ENCODE measurements at places on chromosomes 1 and 21. TPM values are rescaled to one million over a fixed set of nuclear protein-coding genes. Genes with fewer than 3 reads are reported as not detected.

- DNase-seq: no peak
These were observed 67.0 kb upstream of the LBR start for GRCh38 chr1:225494789-225495359.

- DNase-seq: no peak
These were observed 72.2 kb downstream of the TDRD5 start for GRCh38 chr1:179663810-179664209.

- no peak for DNase-seq
These were observed 683.0 kb downstream of the MATN1 start for GRCh38 chr1:30040081-30041019.

DNA sequence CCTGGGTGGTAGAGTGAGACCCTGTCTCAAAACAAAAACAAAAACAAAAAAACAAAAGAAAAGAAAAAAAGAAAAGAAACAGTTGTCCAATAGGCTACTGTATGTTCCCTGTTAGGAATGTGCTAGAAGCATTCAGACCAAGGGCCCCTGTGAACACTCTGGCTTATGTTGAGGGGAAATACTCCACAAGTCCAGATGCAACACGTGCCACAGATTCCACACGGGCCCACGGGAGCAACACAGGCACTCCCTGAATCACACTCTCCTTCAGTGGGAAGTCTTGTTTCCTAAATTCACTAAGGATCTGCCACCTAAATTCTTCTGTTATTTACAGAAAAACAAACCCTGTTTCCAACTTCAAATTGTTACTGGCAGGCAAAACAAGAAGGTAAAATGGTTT is 291.1 kb downstream of the PCP4 start:
- no peak for DNase-seq

Gene LIPI
- total RNA-seq: not detected

DNA sequence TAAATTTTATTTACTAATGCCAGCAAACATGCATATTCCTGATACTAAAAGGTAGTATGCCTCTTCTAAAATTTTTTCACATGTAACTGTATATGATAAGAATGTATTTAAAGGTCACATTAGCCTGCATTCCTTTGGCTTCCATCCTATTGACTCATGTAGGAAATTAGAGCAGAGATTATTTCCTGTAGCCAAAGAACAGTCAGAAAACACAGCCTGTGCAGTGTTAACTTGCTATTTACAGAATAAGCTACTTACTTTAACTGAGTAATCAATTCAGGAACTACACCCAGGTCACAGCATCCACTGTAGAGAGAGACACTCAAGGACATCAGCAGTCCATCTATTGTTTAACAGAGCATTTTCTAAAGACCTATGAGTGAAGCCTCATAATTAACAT is 154.5 kb upstream of the ADGRL4 start:
- peak; percentile 41 for DNase-seq

DNA sequence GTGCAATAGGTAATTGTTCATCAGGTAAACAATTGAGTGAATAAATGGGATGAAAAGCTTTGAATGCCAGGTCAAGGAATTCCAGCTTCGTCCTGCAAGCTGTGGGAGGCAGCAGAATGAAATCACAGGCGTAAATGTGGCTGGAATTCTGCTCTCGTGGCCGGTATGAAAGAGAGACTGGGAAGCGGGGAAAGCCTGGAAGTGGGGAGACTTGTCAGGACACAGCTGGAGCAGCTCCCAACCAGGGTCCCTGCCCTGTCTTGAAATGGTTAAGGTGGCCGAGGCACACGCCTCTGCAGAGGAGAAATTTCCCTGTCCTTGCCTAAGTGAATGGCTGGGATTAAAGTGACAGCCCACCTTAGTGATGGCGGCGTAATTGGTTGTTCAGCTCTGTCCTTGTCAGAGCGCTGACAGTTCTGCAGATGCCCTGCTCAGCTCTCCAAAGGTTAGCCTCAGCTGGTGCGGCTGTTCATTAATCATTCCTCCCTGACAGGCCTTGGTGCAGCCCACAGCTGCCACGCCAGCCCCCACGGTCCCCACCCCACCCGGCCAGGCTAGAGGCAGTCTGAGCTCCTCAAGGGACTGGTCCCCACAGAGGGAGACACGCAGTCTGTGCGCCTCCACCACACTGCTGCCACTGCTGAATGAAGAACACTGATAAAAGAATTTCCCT is 398.3 kb upstream of the POU3F1 start:
- no peak for DNase-seq

Gene DOP1B
- 25.4 TPM for total RNA-seq

DNA sequence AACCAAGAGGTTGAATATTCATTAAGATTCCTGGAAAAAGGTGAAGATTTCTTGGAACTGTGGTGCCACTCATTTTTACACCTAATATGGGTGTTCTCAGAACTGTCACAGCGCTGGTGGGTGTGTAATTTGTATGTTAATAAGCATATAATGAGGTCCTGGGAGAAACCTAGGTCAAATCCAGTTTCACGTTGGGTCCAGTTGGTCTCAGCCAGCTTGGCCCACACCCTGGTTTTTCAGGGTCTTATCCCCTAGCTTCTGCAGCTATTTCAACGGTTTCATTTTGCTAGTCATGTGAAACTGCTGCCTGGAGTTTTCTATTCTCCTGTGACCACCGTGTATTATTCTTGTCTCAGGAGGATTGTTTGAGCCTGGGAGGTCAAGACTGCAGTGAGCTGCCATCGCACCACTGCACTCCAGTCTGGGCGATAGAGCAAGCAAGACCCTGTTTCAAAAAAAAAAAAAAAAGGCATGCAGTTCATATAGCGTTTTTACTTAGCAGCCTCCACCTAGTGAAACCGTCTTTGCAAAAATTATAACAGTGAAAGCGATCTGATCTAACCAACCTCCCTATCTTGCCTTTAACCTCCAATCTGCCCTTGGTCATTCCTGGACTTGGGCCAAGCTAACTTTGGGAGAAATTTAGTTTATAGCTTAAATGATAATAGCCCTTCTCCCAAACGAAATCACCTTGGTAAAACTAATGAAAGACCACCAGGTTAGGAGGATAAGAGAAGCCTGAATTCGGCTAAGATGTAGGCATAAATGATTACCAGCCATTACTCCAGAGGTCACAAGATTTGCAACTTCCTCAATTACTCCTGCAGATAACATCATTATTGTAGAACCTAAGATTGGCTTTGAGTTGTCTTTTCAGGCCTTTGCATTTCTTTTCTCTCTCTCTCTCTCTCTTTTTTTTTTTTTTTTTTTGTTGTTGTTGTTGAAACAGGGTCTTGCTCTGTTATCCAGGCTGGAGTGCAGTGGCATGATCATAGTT is 44.0 kb downstream of the PTAFR start:
- DNase-seq: peak; percentile 56

DNA sequence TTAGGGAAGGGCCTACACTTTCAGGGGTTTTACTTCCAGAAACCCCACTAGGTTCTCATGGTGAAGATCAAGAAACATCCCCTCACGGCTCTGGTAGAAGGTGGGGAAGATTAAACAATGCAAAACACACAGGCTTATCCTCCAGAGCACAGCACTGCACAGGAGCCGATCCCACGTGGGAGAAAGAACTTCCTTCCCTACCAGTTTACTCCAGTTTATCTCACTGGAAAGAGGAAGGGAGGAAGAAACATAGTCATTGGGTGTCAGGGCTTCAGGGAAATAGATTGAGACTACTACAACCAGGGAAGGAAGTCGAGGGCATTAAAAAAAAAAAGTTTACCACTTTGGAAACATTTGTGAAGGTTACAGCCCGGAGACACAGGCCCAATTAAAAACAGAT is 164.4 kb downstream of the NTPCR start:
- DNase-seq: no peak

Gene CAMK1G
- total RNA-seq: not detected

- peak; percentile 95 for DNase-seq
These were observed 5.5 kb upstream of the PLEKHM2 start for GRCh38 chr1:15678578-15678977.

DNA sequence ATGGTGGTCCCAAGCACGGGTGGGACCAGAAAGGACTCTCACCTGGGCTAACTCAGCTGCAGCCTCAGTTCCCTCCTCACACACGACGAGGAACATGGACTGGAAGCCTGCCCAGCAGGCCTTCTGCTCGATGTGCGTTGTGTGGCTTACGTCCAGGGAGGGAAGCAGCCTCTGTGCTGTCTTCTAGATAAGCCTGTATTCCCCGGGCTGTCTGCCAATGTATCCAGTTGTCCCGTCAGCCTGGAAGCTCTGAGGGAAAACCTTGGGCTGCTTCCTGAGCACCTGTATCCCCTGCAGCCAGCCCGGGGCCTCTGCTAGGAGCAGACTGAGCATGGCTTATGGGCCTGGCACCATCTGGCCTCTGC is 10.5 kb downstream of the PCSK9 start:
- no peak for DNase-seq

DNA sequence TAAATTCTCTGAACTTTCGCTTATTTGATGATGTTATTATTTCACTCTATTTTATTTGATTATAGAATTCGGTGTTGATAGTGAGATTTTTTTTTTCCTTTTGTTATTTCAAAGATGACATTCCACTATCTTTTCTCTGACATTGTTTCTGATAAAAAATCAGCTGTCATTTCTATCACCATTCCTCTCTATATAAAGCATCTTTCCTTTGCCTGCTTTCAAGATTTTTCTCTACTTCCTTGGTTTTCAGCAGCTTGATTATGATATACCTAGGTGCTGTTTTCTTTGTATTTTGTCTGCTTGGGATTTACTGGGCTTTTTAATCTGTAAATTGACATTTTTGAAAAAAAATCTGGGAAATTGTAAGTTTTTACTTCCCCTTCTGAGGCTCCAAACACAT is 344.0 kb downstream of the HLX start:
- DNase-seq: no peak

Gene LCA5L
- total RNA-seq: 3.6 TPM

GRCh38 chr1:244971552-244972216 is 107.3 kb upstream of the HNRNPU start:
- DNase-seq: no peak

- DNase-seq: no peak
These were observed 48.8 kb downstream of the DUSP10 start for GRCh38 chr1:221693087-221693486.

DNA sequence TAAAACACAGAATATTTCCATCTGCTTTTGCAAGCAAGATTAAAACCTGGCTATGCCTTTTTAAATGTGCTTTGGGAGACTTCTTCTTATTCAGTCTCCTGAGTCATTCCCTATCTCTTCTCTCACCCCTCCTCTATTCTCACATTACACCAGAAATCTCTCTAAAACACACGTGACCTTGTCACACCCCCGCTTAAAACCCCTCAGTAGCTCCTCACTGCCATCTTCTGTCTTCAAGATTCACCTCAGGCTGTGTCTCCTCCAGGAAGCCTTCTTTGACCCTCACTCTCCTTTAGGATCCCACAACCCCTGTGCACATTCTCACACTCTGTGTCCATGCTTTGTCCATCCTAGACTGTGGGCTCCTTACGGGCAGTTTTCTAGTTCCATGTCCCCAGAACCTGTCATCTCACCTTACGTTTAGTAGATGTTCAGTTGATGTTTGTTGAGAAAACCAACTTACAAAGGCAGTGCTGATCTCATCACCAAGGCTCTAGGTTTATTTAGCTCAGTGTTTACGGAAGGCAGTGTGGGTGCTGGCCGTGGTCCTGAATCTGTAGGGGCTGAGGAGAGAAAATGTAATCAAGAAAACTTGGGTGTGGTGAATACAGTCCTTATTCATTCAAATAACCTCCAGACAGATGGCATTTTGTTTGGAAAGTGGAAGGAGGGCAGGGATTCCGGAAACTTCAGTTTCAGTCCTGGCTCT is 143.5 kb downstream of the DMRTA2 start:
- DNase-seq: peak; percentile 20

GRCh38 chr1:41627491-41628280 is 143.2 kb upstream of the EDN2 start:
- DNase-seq: no peak

DNA sequence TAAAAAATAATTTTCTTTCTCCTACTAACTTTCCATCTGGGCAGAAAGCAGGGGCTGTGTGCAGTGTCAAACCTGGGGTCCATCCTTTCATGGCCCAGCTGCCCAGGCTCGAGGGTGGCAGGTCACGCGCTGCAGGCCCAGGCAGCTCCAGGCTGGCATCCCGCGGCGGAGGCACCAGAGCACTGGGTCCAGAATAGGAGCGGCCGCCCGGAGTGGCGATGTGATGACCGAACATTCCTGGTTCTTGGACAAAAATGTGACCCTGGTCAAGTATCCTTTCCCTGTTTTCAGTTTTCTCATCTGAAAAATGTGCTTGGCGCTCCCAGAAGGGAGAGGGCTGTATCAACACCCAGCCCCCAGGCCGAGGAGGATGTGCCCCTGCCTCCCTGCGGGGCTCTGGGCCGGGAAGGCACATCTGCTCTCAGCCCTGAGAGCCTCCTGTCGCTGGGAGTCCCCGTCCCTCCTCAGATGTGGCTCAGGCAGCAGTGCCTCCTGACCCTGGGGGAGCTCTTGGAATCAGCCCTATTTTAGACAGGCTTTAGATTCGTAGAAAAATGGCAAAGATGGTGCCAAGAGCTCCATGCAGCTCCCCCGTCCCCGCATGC is 29.3 kb downstream of the SLX9 start:
- DNase-seq: no peak

DNA sequence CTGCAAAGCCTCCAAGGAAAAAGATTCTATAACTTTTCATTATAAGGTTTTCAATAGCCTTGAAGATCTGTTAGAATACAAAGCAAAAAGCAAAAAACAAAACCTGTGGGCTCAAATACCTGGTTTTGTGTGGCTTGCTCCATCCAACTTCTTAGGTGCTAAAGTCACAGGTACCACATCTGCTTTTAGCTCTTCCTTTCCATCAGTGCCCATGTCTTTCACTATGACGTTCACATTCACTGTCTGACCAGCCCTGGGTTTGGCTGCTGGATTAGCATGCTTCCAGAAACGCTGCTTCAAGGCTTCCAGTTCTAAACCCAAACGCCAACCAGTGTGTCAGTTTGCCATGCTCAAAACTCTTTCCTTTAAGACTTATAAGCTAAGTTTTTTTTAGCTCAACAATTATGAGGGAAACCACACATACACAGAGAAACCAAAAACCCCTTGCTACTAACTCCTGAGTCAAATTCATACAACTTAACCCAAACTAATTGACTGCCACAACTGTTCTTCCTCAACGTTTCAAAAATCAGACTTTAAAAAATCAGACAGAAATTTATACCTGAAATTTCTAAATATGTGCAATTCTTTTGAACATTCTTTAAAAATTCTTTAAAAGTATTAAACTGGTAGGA is 16.0 kb downstream of the CLSPN start:
- DNase-seq: no peak

Gene EFNA3
- 1.4 TPM for total RNA-seq

Measured in renal cortical epithelial cell (primary cell).